ENCODE measurements at places on chromosomes 1 and 21.

- no peak for DNase-seq
Measured at GRCh38 chr1:218585511-218586184, 240.5 kb downstream of the TGFB2 start.

DNA sequence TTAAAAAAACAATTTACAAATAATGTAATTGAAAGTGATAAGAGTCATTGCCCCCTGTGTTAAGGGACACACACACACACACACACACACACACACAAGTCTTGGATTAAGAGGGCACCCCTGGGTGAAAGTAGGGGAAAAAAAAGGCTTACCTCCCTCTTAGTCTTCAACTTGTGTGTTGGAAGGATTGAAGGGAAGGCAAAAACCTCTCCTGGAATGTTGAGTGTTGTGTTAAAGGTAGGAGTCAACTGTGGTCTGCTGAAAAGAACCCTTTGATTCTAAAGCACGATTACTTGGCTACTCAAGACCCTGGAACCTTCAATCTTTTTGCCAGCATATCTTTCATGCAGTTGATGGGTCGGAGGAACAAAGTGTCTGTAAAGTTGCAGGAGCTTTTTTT is 6.4 kb downstream of the PBX1 start:
- DNase-seq, result no peak

- DNase-seq, result no peak
Measured at GRCh38 chr1:23101887-23102286, 66.8 kb downstream of the LUZP1 start.

GRCh38 chr1:80158266-80158665 is 1151.7 kb upstream of the ADGRL4 start:
- no peak for DNase-seq

- no peak for DNase-seq
Measured at GRCh38 chr1:55195521-55196233, 19.5 kb downstream of the USP24 start.

DNA sequence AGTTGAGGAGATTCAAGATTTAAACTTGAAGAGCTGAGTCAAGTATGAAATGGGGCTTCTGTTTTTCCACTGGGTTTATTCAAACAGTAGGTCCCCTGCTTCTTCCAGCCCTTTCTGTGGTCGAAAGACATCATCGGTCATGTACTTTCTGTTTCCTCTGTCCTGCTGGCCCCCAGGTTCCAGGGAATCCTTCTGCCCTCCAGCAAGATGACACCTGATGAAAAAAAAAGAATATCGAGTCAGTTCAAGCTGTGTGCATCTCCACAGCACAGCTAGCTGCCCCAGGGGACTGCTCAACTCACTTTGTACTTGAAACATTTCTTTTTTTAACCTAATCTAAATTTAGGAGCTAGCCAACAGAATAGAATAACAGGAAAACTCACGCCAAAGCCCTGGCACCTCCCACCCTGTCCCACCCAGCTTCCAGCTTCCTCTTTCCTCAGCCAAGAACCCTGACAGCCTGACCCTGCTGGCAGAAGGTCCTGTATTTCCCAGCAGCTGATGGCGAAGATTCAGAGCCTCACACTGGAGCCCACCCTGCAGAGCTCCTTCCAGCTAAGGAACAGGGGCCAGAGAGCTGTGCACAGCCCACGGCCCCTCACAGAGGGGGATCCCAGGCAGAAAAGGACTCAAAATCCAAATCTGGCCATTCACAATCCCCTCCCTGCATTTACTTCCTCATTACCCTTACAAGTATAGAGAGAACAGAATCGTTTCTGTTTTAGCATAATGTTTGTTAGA is 176.5 kb downstream of the PSMG1 start:
- DNase-seq, result peak; percentile 54

- DNase-seq, result no peak
Measured at GRCh38 chr1:102863704-102864103, 244.6 kb downstream of the COL11A1 start.

DNA sequence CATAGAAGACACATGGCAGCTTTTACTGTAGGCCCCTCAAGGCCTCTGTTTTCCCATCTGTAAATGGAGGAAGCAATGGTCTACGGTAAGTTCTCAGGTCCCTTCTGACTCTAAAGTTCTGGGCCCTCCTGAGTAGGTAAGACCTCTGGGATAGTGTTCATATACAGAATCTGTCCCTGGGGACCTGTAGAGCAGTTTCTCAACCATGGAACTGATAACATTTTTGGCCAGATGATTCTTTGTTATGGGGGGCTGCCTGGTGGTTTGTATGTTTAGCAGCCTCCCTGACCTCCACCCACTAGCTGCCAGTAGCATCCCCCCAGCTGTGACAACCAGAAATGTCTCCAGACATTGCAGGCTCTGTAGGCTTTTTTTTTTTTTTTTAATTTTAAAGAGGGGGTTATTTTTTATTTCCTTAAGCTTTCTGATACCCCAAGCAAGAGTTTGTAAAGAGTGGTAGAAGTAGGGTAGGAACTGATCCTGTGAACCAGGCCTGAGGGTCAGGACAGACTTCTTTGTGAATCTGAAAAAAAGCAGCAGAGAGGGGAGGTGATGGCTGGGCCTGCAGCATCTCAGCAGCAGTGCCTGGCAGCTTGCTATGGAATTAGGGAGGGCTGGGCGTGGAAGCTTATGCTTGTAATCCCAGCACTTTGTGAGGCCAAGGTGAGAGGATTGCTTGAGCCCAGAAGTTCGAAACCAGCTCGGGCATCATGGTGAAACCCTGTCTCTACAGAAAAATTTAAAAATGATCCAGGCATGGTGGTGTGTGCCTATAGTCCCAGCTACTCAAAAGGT is 20.2 kb upstream of the TCEA3 start:
- DNase-seq, result no peak

GRCh38 chr21:41045534-41046268 is 122.3 kb upstream of the BACE2 start:
- no peak for DNase-seq

GRCh38 chr1:50832167-50832566 is 127.9 kb downstream of the FAF1 start:
- DNase-seq, result no peak

DNA sequence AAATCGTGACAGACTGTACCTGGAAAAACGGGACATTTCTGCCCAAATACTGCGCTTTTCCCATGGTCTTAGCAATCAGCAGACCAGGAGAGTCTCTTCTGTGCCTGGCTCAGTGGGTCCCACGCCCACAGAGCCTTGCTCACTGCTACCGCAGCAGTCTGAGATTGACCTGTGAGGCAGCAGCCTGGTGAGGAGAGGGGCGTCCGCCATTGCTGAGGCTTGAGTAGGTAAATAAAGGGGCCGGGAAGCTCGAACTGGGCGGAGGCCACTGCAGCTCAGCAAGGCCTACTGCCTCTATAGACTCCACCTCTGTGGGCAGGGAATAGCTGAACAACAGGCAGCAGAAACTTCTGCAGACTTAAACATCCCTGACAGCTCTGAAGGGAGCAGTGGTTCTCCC is 203.1 kb downstream of the DENND1B start:
- no peak for DNase-seq

DNA sequence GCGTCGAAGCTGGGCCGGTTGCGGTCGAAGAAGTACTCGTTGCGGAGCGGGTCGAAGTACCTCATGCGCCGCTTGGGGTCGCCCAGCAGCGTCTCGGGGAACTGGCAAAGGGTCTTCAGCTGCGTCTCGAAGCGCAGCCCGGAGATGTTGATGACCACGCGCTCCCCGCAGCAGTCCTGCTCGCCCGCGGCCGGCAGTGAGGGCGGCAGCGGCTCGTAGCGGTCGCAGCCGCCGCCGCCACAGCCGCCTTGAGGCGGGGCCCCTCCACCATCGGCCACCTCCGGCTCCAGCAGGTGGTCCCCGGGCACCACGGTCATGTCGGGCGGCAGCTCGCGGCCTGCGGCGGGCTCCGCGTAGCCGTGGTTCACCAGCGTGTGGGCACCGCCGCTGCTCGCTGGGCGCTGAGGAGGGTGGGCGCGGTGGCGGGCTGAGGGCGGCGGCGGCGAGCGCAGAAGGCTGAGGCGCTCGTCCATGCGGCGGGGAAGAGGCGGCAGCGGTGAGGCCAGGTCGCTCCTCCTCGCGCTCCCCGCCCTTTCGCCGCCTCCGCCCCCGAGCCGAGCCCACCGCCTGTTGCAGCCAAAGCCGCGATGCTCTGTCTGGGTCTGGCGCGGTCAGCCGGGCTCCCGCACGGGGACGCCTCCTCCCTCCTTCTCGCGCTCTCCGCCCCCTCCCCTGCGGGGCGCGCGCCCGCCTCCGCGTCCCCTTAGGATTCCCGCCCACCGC is at the start of gene KCNA3:
Gene KCNA3, minus strand, starts transcription at position 604 of the 723 bp plus-strand sequence. Its CDS starts 131 bp downstream, at position 473.
- DNase-seq, result no peak

- no peak for DNase-seq
Measured at GRCh38 chr1:8639148-8639547, 178.3 kb downstream of the RERE start.

DNA sequence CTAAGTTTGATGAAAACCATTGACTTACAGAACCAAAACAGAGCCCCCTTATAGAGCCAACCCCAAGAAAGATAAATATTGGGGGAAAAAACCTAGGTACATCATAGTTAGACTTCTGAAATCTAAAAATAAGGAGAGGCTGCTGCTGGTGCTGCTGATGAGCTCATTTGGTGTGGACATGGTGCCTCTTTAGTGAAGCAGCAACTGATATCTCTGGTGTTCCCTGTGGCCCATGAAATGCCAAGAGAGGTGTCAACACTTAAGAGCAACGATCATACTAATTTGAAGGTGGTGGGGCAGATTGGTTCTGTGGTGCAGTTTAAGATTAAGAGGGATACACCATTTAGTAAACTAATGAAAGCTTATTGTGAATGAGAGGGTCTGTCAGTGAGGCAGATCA is 35.9 kb downstream of the ST3GAL3 start:
- no peak for DNase-seq

- DNase-seq, result no peak
Measured at GRCh38 chr1:12542138-12542465, 75.9 kb downstream of the DHRS3 start.

DNA sequence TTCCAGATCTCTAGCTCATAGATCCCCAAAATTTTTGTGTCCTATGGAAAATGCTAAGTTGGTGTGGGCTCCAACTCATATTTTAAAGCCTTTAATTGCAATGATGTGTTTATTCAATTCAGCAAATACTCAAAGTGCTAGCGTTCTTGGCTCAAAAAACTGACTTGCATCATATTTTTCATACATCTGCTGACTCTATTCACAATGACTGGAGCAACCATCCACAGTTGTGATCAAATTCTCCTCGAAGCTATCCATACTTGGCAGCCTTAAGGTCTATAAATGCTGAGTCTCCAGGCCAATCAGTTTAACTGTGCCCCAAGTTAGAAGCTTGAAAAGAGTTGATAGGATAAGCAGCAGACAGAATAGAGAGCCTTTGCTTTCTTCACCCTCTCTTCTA is 2.9 kb upstream of the ATP1A1 start:
- DNase-seq, result no peak

Measured in amygdala (tissue), 56 donors.